ENCODE measurements at places on chromosomes 3 and 15. TPM values are rescaled to one million over a fixed set of nuclear protein-coding genes. Genes with fewer than 3 reads are reported as not detected.

ADGRG7 gene
- not detected for total RNA-seq

BSN gene
- 0.25 TPM for total RNA-seq

TIMP4 gene
- 10.8 TPM for total RNA-seq

PLIN1 gene
- total RNA-seq, result 0.08 TPM

PODXL2 gene
- total RNA-seq, result 10.2 TPM

ZNF80 gene
- total RNA-seq, result 0.04 TPM

ERC2 gene
- not detected for total RNA-seq

IGDCC3 gene
- 0.19 TPM for total RNA-seq

CISH gene
- 0.69 TPM for total RNA-seq

CFAP100 gene
- not detected for total RNA-seq

GCSAM gene
- total RNA-seq, result not detected

Data from A549 treated with dexamethasone at 1 μM for 4 hours (cell line).